ENCODE measurements at places on chromosomes 1 and 21.

GRCh38 chr1:229973297-229973612, 93.8 kb upstream of the GALNT2 start:
- no peak for DNase-seq

DNA sequence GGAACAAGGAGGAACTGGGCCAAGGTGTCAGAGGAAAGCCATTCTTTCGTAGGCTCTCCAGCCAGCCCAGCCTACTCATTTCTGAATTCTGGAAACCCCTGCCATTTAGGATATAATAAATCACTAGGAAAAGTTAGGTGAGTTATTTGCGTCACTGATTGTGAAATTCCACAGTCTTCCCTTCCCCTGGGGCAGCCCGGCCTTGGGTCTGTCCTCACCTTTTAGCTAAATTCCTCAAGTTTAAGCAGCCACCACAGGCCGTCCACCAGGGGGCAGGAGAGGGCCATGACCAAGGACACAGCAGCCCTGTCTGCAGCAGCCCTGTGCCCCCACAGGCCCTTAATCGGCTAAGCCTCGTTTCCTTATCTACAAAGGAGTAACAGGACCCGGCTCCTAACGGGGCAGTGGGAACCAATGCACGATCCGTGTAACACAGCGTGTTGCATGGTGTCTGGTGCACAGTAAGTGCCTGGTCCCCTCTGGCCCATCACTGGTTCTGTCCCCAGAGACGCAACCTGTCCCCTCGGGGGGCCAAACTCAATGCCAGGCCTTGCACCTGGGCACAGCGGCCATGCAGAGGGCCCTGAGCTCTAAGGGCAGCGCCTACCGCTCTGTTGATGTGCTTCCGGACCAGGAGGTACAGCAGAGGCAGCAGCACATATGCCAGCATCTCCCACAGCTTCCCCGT, 18.1 kb downstream of the GPR157 start:
- peak; percentile 88 for DNase-seq

GRCh38 chr1:60864722-60865121, 217.6 kb upstream of the NFIA start:
- DNase-seq, result no peak

GRCh38 chr21:42222386-42222785, 3.4 kb downstream of the ABCG1 start:
- no peak for DNase-seq

- no peak for DNase-seq
Observed at GRCh38 chr1:207845109-207845508, 65.8 kb downstream of the CD34 start.

- no peak for DNase-seq
Observed at GRCh38 chr21:37695111-37695510, 221.1 kb downstream of the KCNJ6 start.

DNA sequence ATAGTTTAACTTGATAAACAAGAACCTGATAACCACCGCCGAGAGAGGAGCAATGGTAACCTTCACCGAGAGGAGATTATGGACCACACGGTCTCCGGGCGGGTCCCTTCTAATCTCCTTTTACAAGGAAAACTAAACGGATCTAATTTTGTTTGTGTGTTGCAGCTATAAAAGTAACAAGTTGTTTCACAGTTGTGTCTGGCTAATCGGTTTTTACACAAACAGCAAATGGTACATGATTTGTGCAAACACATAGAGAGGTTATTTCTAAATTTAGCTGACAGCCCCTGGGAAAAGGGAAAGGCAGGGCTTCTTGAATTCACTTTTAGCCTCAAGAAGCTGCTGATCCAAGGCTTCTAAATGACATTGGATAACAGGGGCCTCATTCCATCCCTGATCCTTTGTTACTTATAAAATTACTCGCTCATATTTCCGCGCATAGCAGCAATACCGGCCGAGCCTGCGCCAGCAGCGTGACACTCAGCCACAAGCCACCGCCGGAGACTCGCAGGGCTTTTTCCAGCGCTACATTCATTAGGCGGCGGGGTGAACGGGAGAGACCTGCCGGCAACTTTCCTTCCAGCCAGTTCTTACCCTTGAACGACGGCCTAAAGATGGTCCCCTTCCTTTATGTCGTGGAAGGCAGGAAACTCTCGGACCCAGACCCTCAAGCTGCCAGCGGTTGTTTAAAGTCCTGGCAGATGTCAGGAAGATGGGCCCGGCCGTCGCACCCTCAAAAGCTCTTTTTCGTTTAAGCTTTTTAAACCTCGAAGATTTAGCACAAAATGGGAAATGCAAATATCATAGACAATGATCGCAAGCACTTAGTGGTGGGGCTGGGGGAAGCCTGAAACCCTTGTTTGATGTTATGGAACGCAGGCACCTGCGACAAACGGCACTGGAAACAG, 4.4 kb downstream of the FOXD3 start:
- no peak for DNase-seq

DNA sequence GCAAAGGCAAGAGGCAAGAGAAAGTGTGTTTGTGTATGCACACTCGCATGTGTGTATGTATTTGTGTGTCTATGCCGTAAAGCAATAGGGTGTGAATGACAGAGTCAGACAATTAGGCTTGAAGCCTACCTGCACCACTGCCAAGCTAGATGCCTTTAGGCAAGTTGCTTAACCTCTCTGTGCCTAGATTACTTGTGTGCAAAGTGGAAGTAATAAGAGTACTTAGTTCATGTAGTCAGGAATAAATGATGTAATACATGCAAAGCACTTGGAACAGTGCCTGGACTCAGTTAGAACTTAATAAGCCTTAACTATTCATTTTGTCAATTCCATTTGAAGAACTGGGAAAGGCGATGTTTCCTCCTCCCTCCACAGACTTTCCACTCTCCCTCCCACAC, 31.7 kb downstream of the LAMB3 start:
- DNase-seq, result no peak

DNA sequence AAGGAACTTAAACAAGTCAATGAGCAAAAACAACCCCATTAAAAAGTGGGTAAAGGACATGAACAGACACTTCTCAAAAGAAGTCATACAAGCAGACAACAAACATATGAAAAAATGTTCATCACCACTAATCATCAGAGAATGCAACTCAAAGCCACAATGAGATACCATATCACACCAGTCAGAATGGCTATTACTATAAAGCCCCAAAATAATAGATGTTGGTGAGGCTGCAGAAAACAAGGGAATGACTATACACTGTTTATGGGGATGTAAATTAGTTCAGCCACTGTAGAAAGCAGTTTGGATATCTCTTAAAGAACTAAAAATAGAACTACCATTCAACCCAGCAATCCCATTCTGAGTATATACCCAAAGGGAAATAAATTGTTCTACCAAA, 51.2 kb downstream of the MRPL39 start:
- DNase-seq, result no peak

DNA sequence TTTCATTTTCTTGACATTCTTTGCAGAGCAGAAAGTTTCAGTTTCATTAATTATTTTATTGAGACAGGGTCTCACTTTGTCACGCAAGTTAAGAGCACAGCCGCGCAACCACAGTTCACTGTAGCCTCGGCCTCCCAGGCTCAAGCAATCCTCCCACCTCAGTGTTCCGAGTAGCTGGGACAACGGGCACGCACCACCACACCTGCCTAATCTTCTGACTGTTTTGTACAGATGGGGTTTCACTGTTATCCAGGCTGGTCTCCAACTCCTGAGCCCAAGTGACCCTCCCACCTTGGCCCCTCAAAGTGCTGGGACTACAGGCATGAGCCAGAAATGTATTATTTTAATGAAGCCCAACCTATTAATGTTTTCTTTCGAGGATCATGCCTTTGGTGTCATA, 3.0 kb upstream of the SPATC1L start:
- DNase-seq, result no peak

GRCh38 chr1:53294567-53294966, 33.3 kb downstream of the LRP8 start:
- DNase-seq, result no peak

- peak; percentile 36 for DNase-seq
Observed at GRCh38 chr1:214603819-214604252, 841 bp downstream of the CENPF start.

DNA sequence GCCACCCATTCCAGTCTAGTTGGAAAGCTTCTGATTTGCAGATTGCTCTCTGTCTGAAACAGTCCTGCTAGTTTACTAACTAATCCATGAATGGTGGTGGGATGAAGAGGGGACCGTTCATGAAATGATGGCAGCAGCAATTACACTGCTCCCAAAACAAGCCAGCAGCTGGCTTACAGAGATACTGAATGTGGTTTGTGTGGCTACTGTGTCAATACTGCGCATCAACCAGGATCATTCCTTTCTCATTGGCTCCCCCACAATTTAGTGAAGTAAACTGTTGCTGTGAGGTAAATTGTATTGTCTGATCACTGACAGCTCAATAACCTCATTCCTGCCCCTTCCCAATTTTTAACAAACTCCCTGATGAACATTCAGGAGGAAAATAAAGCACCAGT, 191.3 kb upstream of the LMO4 start:
- DNase-seq, result no peak

- no peak for DNase-seq
Observed at GRCh38 chr1:103496014-103496635, 29.4 kb upstream of the RNPC3 start.

DNA sequence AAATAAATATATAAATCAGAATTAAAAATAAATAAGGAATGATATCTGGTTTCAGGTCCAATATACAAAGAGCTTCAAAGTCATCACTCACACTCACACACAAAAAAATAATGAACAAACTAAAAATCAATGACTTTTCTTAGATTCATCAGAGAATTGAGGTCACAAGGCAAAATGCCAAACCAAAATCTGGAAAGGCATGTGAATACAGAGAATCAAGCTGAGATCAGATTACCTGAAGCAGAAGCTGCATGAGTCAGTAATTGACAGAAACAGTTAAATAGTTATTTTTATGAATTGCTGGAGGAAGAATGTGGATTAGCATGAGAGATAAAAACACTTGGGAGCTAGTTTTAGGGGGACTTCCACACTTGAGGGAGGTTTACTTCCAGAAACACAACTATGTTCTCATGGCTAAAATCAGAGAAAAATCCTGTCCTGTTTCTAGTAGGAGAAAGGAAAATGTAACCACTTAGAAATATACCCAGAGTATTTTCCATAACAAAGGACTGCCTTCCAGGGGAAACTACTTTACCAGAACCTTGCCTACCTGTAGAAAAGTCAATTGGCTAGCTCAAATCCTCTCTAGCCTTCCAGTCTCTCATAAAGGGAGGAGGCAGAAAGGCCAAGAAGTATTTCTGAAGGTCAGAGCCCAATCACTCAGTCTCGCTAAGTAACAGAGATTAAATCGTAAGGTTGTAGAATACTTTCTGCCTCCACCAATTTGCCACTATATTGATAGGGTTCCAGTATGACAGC, 536.6 kb upstream of the NR5A2 start:
- DNase-seq, result no peak

GRCh38 chr21:42923553-42924432, 1.6 kb downstream of the ERVH48-1 start:
- DNase-seq, result peak; percentile 82

GRCh38 chr1:115531631-115532264, 110.0 kb upstream of the VANGL1 start:
- no peak for DNase-seq

- peak; percentile 43 for DNase-seq
Observed at GRCh38 chr1:18452550-18452949, 28.2 kb upstream of the KLHDC7A start.

GRCh38 chr1:161176468-161177111, 717 bp downstream of the B4GALT3 start:
- DNase-seq, result no peak

GRCh38 chr1:79695138-79695537, 688.6 kb upstream of the ADGRL4 start:
- no peak for DNase-seq

GRCh38 chr1:181783208-181783607, 278.3 kb downstream of the ZNF648 start:
- no peak for DNase-seq

- no peak for DNase-seq
Observed at GRCh38 chr1:101713760-101714159, 283.0 kb downstream of the OLFM3 start.

DNA sequence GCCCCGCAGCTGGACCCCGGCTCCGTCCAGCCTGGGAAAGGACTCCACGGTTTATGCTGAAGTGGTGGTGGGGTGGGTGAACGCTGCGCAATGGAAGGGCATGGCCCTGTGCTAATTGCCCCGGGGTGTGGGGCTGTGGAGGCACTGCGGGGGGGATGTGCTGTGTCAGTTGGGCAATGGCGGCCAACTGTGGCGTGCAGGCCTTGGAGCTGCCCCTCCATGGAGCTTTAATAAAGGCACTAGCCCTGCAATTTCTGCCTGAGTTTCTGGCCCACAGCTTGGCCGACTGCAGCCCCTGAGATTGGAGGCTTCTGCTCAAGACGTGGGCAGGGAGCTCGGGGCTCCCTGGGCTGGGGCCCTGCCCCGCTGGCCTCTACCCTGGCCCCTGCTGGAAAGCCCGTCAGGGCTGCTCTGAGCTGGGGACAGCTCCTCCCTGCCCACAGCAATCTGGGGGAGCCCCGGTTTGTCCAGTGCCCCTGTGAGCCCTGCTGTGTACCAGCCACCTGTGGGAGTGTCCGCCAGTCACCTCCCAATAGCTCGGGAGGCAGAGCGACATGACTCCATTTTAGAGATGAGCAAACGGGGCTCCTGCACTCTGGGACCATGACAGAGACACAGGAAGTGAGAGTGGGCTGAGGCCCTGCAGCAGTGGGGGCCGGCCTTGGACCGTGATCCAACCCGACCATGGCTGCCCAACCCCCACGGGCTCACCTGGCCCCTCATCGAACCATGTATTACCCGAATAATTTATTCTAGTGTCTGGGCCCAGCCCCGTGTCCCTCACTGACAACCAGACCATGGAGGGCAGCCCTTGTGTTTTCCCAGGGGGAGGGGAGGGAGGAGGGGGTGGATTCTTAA, 8.7 kb upstream of the TNFRSF14 start:
- no peak for DNase-seq

DNA sequence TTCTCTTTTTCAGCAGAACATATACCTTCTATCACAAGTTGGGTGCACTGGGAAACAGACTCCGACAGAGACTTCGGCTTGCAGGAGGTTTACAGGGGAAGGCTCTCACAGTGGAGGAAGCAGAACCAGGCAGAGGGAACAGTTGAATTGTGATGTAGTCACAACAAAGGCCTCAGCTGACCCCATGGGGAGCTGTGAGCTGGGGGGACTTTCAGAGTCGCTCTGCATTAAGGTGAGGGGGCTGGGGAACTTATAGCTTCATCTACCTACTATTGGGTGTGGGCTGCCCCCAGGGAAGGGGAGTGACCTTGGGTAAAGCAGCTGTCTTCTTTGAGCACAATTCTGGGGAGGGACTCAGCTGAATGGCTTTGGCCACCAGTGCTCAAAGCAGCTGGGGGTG, 94.9 kb upstream of the POU3F1 start:
- no peak for DNase-seq

GRCh38 chr1:179128520-179128919, 46.6 kb downstream of the TOR3A start:
- no peak for DNase-seq

GRCh38 chr1:98675282-98675681, 13.8 kb downstream of the SNX7 start:
- no peak for DNase-seq

Measured in HT-29 (cell line).